ENCODE measurements at places on chromosomes 7 and 10. TPM values are rescaled to one million over a fixed set of nuclear protein-coding genes. Genes with fewer than 3 reads are reported as not detected.

DNA sequence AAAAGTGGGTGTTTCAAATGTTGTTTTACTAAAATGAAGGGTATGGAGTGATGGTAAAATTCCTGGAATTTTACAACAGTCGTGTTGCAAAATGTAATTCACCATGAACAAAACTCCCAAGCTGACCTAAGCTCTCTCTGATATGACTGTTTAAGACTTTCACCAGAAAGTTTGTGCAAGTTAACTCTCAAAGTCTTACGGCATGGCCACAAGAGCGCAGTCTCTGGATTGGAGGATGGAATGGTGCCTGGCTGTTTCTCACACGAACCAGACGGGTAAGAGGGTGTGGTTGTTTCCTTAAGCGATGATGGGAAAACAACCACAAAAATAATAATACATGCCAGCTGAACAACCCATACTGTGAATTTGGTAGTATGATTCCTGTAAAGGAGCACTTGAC, 662.5 kb downstream of the KCNMA1 start:
- H3K4me1 ChIP-seq, result no peaks in the 10 kb centered on the region
- H3K4me3 ChIP-seq, result no peak overlapping the region
- no peaks in the 10 kb centered on the region for H3K27me3 ChIP-seq

DNA sequence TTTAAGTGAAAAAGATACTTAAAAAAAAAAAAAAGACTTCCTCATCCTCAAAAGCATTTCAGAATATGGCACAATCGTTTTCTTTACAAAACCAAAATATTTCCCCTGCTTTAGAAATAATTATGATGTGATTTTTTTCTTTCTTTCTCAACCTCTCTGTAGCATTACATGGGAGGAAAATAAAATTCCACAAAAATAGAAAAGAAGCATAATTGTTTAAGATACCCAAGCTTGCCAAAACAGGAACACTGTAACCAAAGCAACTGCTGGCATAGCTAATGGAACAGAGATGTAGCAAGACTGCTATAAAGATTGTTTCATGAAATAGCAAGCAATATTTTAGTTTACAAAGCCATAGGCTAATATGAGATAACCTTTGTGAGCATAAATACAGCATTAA, 75.6 kb upstream of the GPR22 start:
- no peak overlapping the region for H3K4me3 ChIP-seq
- peaks cover 36% of the 10 kb centered on the region for H3K4me1 ChIP-seq
- peak overlapping the region; percentile 76 for H3K27ac ChIP-seq
- no peaks in the 10 kb centered on the region for H3K27me3 ChIP-seq
- DNase-seq, result no peak

GRCh38 chr7:66896441-66896840, 24.6 kb upstream of the TMEM248 start:
- H3K27ac ChIP-seq, result no peak overlapping the region
- no peak overlapping the region for H3K4me3 ChIP-seq
- peaks cover 3% of the 10 kb centered on the region for H3K36me3 ChIP-seq
- no peaks in the 10 kb centered on the region for H3K27me3 ChIP-seq
- H3K4me1 ChIP-seq, result no peaks in the 10 kb centered on the region
- DNase-seq, result no peak

DNA sequence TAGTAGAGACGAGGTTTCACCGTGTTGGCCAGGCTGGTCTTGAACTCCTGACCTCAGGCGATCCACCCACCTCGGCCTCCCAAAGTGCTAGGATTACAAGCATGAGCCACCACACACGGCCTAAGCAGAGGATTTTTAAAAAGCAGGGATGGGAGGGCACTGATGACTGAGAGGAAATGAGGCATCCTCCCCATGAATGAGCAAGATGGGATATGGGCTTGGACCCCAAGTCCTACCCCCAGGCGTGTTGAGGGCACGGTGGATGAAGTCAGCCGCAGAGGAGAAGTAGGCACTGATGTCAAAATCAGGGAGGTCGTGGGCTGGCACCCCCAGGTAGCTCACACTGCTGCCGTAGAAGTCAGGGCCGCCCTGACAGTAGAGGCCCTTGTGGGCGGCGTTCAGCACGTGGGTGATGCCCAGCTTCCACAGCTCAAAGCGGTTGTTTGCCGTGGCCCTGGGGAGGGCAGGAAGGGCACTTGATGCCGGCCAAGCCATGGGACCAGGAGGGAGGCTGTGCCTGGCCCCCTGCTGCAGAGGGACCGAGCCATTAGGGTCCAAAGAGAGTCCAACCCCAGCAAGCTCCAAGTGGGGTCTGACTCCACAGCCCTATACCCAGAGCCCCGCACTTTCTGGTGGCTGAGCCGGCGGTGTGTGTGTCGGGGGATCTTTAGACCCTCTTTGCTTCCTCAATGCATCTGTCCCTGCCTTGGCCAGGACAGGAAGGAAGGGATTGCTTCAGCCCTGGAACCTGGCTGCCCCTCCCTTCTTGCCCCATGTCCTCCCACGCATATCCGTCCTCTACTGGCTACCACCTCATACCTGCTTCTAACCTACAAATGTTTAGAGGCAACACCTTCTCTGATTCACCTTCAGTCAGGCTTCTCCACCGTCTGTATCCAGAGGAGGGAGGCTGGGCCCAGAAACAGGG, 3.4 kb upstream of the SAMD8 start:
- no peaks in the 10 kb centered on the region for H3K36me3 ChIP-seq
- no peaks in the 10 kb centered on the region for H3K27me3 ChIP-seq

Gene SFTPA1
- not detected for total RNA-seq

Gene ADRB1
- total RNA-seq, result 0.42 TPM

DNA sequence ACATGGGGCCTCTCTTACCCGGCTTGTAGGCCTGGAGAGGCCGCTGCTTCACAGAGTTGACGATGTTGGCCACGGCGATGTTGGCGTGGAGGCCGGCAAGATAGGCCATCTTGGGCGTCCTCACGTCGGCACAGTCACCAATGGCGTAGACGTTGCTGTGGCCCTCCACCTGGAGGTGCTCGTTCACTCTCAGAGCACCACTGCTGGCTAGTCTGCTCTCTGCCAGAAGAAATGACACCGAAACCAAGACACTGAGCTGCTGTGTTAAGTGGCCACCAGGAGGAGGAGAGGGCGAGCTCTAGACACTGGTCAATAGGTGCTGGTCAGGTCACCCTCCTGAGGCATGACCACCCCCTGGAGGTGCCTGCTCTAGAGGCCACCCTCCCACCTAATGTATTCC, 17.7 kb downstream of the AIFM2 start:
- H3K4me1 ChIP-seq, result no peaks in the 10 kb centered on the region
- peaks cover 47% of the 10 kb centered on the region for H3K36me3 ChIP-seq
- no peak for DNase-seq
- no peaks in the 10 kb centered on the region for H3K27me3 ChIP-seq

DNA sequence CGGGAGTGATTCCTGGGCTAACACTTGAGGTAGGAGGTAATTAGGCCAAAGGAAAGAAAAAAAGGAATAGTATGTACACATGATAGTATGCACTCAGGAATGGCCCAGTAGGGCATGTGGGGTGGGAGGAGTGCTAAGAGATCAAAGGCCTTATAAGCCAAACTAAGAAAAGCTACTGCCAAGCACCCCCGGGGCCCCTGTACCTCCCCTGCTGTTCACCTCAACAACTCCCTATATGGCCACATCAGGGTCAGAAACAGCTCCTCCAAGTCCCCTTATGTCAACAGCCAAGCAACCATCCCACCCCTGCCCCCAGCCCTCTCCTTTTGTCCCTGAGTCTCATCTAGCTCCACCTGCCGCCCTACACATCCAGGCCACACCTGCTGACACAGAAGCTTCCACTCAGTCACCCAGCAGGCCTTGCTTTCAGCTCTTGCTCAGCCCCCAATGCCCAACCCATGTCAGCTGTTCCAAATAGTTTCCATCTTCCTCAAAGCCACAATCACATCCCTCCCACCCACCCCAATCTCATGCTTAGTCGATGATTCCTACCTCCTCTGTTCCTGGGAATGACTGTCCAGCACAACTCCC, 80.2 kb downstream of the SORBS1 start:
- peaks cover 16% of the 10 kb centered on the region for H3K36me3 ChIP-seq
- H3K4me1 ChIP-seq, result peaks cover 80% of the 10 kb centered on the region
- no peak for DNase-seq
- H3K27ac ChIP-seq, result peak overlapping the region; percentile 97

Gene VWC2
- not detected for total RNA-seq

DNA sequence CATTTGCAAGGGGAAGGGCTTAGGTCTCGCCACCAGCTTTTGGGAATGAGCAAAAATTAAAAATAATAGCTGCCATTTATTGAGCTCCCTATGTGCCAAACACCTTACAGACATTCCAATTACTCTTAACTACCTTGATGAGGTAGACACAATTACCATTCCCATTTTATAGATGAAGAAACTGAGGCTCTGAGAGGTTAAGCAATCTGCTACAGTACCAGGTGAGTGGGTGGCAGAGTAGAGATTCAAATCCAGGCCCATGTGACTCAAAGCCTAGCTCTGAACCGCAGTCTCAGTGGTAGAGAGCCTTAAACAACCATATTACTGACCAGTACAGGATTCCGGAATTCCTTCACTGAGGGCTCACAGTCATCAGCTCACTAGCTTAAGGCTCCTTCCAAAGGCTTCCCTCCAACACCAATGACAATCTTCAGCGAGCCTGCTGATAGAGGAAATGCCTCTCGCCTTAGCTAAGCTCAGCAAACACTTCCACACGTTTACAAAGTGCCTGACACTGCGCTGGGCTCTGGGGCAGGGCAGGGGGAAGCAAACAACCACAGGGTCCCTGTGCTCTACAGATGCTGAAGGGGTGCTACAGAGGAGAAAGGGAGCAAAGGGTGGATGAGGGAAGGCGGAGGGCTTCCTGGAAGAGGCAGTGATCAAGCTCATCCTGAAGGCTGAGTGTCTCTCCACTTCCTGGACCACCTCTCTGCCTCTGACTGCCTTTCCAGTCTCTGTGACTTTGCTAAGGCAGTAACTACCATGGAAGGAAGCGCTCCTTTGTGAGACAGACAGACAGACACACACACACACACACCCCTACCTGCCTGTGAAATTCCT, 7.4 kb downstream of the LRRC20 start:
- H3K4me1 ChIP-seq, result no peaks in the 10 kb centered on the region
- no peaks in the 10 kb centered on the region for H3K27me3 ChIP-seq
- DNase-seq, result no peak
- peaks cover 3% of the 10 kb centered on the region for H3K36me3 ChIP-seq
- no peak overlapping the region for H3K4me3 ChIP-seq

- H3K36me3 ChIP-seq, result no peaks in the 10 kb centered on the region
- H3K4me1 ChIP-seq, result peaks cover 8% of the 10 kb centered on the region
- no peak for DNase-seq
- peak overlapping the region; percentile 66 for H3K4me3 ChIP-seq
- H3K27ac ChIP-seq, result no peak overlapping the region
- no peaks in the 10 kb centered on the region for H3K27me3 ChIP-seq
Observed at GRCh38 chr10:113126229-113127201, 176.5 kb downstream of the TCF7L2 start.

Gene CNNM1
- total RNA-seq, result 0.35 TPM

Gene GJD4
- total RNA-seq, result not detected

- DNase-seq, result no peak
- H3K36me3 ChIP-seq, result no peaks in the 10 kb centered on the region
- peaks cover 12% of the 10 kb centered on the region for H3K4me1 ChIP-seq
- H3K4me3 ChIP-seq, result no peak overlapping the region
- H3K27ac ChIP-seq, result no peak overlapping the region
Observed at GRCh38 chr10:71923138-71923692, 41.0 kb upstream of the CHST3 start.
